Foreskin keratinocyte (primary cell): ENCODE measurements at places on chromosomes 4 and X. TPM values are rescaled to one million over a fixed set of nuclear protein-coding genes. Genes with fewer than 3 reads are reported as not detected.

ADGRA3 gene
- total RNA-seq = 47.6 and 47.7 TPM in 2 replicates

PABPC5 gene
- not detected in 2 replicates for total RNA-seq

IL1RAPL1 gene
- total RNA-seq = 0.11 and 0.48 TPM in 2 replicates

VCX2 gene
- total RNA-seq = not detected in 2 replicates

ANXA3 gene
- 407 and 415 TPM in 2 replicates for total RNA-seq

CSAG2 gene
- total RNA-seq = not detected in 2 replicates

LRCH2 gene
- 0.04 TPM in 1 of 2 replicates, not detected in the other for total RNA-seq

NKX3-2 gene
- total RNA-seq = 0.04 and 0.10 TPM in 2 replicates

ZNF718 gene
- total RNA-seq = 5.7 and 7.6 TPM in 2 replicates

ARHGEF6 gene
- total RNA-seq = 0.07 and 0.10 TPM in 2 replicates

GLUD2 gene
- total RNA-seq = 0.17 and 0.25 TPM in 2 replicates
